ENCODE measurements at places on chromosomes 4 and X.

DNA sequence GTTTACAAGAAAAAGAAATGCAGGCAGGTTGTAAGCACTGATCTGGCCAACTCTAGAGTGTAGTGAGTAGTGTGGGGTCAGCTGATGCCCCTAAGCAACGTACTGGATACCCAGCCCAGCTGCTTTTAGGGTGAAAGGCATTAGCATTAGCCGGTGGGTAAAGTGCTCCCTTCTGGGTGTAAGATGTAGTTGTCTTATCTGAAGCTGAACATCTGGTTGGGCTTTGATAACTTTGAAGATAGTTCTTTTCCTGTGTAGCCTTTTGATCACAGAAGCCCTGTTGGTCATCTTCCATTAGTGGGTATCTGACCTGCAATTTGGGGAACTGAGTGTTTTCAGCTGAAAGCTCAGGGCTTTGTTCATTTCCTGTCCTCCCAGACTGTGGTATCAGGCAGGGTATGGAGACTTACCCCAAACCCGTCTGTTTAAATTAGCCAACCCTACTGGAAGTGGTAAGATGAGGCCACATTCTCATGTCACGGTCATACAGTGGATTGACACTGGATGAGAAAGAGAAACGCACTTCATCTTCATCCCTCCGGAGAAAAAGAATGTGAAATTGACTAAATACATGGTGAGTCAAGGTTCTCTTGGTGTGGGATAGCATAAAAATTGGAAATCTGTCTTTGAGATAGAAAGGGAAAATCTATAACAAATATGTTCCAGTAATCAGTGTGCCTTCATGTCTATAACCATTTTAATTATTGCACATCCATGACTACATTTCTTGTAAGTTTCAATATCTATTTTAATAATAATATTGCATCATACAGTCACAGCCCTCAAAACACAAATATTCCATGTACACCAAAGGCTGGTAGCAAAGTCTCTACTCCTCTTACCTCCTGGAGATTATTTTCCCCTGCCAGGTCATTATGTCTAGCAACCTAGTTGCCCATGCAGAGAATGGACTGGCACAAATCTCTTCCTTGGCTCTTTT is 8.7 kb downstream of the RHOH start:
- DNase-seq, result no peak

- no peak for DNase-seq
These were observed 12.7 kb downstream of the SLC6A8 start for GRCh38 chrX:153700376-153700945.

- DNase-seq, result no peak
These were observed 32.9 kb upstream of the PGM2 start for GRCh38 chr4:37793562-37793961.

DNA sequence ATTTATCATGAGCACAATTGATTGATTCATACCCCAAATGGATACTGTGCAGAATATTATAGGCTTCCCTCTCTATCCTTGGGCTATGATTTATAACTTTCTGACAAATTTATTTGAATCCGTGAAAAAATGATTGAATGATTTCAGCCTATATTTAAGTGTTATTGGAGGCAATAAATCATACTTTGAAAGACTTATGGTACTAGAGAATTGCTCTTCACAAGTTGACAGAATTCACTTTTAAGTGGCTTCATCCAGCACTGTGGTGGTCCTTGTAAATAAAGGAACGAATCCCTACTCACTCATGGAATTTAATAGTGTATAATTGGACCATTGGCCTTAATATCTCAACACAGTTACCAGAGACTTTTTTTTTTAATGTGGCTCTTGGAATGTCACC is 174.8 kb upstream of the TLL1 start:
- DNase-seq, result no peak

DNA sequence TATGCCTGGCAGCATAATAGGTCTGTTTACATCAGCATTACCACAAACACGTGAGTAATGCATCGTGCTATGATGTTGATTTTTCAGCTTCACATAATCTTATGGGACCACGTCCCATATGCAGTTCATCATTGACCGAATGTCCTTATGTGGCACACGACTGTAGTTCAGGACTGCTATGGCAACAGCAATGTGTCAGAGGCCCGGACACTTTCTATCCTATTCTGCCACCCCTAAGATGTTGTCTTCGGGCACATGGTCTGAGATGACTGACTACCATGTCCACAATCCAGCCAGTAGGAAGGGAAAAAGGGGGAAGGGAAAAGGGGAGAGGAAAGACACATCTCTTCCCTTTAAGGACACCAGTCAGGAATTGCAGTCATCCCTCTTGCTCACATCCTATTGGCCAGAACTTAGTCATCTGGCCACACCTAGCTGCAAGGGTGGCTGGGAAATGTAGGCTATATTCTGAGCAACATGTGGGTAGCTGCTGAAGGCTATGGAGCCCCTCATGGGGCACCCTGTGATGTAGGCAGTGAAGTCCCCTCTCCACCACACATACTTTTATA is 196.0 kb upstream of the RBPJ start:
- DNase-seq, result no peak

- DNase-seq, result no peak
These were observed 53.3 kb downstream of the JADE1 start for GRCh38 chr4:128862608-128863311.

DNA sequence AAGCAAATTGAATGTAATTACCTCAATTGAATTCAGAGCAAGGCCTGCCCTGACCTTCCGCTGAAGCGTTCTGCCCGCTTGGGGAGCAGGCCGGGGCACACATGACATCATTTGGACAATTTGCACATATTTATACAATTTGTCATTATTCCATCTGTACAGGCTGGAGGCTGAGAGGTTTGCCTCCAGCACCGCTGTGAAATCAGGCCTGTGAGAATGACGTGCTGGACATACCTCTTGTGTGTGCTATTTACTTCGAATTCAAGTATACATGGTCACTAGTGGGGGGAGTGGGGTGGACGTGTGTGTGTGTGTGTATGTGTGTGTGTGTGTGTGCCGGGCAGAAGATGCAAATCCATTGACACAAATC is 285.6 kb downstream of the SHOX start:
- DNase-seq, result no peak

DNA sequence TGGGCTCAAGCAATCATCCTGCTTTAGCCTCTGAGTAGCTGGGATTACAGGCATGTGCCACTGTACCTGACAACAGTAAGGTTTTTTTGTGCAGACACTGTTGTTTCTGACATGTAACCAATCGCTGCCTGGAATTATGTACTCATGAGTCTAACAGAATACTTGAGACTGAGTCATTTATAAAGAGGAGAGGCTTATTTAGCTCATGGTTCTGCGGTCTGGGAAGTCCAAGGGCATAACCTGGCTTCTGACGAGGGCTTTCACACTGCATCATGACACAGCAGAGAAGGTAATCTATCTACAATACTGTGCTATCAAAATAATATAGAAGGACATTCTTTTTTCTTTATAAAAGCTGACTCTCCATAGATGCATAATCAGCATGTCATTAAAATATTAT is 115.5 kb upstream of the STOX2 start:
- DNase-seq, result no peak

- DNase-seq, result no peak
These were observed 276.7 kb upstream of the DIAPH2 start for GRCh38 chrX:96407981-96408380.

DNA sequence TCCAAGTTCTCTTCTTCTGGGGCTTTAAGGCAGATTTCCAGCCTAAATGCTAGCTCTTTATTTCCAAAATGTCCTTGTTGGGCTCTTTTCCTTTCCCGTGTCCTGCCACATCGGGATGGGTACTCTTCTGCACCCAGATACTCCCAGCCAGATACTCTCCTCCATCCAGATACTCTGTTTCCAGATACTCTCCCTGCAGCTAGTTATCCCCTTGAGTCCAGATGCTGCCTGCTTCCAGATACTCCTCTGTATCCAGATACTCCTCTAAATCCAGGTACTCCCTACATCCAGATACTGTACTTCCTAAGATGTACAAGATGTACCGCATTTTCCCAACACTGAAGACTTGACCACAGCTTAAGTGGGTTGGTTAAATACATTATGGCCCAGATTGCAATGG is 10.5 kb upstream of the XG start:
- DNase-seq, result no peak

- DNase-seq, result no peak
These were observed 69.1 kb downstream of the FBXL5 start for GRCh38 chr4:15586066-15586465.

GRCh38 chr4:67037504-67038227 is 507.6 kb downstream of the CENPC start:
- no peak for DNase-seq

DNA sequence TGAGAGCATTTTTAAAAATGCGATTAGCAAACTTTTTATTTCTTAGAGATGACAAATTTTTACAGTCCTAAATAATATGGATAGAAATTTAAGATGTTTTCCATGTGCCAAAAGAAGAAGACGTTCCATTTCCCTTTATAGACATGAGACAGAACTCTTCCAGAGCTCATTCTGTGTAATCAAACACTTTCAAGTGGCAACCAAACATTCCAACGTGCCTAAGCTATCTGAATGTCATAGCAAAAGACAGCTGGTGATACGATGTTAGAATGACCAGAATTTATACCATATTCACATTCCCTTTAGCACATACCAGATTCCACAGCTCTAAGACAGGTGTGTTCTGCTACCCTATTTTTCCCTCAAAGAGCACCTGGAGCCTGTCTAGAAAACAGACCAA is 133.2 kb downstream of the ENOX2 start:
- no peak for DNase-seq

GRCh38 chr4:5784021-5784420 is 73.0 kb downstream of the EVC start:
- DNase-seq, result no peak

GRCh38 chr4:173218411-173219125 is 50.0 kb downstream of the GALNT7 start:
- no peak for DNase-seq

DNA sequence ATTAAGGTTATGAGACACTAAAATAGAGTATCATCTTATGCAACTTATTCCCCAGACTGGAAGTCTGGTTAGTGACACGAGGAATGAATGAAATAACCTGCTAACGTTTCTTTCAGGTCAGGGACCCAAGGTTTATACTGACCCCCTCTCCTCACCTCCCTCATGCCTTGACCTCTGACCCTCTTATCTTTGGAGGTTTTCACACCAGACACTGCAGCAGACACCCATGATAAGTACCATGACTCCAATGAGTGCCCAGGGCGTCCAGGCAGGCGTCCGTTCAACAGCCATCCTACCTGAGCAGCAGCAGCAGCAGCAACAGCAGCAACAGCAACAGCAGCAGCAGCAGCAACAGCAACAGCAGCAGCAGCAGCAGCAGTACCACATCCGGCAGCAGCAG is 4.2 kb upstream of the NLGN3 start:
- DNase-seq, result no peak

GRCh38 chrX:16454926-16455325 is 195.0 kb upstream of the S100G start:
- no peak for DNase-seq

DNA sequence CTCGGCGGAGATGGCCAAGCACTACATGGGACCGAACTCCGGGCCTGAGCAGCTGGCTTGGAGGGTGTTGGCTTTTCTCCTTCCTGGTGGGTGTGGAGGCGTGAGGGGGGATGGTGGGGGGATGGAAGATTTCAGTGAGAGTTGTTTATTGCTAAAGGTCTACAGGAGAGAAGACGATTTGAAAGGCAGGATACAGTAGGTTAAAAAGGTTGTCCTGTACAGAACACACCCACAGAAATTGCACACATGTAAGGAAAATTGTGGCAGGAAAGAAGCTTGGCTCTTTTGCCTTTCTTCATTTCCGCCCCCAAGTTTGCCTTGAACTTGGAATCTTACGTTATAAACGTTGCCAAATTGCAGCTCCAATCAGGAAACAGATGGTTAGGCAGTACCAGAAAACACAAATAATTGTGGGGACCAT is 74.1 kb upstream of the STOX2 start:
- DNase-seq, result no peak

DNA sequence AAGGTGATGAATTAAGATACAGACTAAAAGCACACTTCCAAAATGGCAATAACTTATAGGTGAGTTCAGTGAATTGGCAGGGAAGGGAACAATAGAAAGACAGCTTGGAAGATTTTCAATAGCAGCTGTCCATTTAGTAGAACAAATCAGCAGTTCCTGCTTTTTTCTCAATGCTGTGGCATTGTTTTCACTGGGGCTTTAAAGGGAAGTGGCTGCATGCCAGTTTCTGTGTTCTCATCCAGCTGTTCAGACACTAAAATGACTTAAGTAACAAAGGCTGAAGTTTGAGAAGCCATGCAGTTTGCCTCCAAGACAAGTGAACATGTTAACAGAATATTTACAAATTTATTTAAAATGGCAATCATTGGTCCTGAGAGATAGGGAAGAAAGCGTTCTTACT is 291.9 kb downstream of the FAM47A start:
- no peak for DNase-seq

- DNase-seq, result no peak
These were observed 1.9 kb downstream of the CCDC110 start for GRCh38 chr4:185469580-185470154.

- DNase-seq, result no peak
These were observed 17.3 kb downstream of the NIPAL1 start for GRCh38 chr4:48033825-48034413.

- DNase-seq, result no peak
These were observed 54.7 kb downstream of the CPE start for GRCh38 chr4:165433529-165433928.

DNA sequence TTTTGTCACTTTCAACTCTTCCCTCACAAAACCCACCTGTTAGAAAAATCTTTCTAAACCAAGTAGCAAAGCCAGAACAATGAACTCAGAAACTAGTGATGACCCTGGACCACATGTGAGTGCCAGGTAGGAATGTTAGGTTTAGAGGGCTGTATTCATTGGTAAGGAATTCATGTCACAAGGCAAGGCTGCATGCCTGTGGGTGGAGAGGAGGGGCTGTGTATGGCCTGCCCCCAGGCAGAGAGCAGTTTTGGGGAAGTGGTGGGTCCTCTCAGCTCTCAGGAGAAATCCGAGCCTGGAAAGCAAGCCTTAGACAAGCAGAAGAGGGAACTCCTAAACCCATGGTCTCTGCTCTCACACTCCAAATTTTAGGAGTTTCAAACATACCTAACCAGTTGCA is 2.4 kb downstream of the RNF175 start:
- no peak for DNase-seq

All from frontal cortex (tissue), 4 donors.